ENCODE measurements at places on chromosomes 1 and 21.

DNA sequence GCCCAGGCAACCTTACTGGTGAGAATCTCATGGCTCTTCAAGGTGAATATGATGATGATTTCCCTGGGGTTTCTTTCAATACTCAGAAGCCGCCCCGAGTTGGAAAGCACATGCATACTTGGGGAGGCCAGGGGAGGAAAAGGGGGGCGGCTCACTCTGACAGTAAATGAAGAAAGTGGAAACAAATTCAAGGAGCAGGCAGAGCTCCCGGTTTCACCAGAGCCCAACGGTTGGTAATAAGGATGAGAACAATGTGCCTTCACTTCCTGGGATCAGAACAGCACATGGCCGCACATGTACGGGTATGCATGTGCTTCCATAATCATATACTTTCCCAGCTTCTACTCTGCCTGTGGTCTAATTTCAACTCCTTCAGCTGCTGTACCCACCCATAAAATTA is 3.8 kb upstream of the ARHGEF2 start:
- no peak for DNase-seq

GRCh38 chr21:24395320-24395923 is 1211.9 kb downstream of the MRPL39 start:
- DNase-seq = no peak

- DNase-seq = no peak
These were observed 9.5 kb upstream of the SEMA4A start for GRCh38 chr1:156143765-156144489.

DNA sequence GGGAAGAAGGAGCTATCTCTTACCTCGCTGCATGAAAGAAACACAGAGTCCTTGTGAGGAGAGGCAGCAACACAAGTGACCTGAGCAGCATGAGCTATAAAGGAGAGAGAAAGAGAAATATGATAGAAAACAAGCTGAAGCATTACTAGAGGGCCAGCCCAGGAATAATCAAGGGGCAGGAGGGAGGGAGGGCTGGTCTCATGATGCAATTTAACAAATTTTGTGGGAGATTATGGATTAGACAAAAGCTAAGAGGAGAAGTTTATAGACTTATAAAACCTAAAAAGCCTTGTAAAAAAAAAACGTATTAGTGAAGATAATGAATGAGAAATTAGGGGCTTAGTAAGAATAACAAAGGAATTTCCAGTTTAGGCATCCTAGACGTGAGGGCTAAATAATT is 5.0 kb downstream of the WDR77 start:
- DNase-seq = no peak

DNA sequence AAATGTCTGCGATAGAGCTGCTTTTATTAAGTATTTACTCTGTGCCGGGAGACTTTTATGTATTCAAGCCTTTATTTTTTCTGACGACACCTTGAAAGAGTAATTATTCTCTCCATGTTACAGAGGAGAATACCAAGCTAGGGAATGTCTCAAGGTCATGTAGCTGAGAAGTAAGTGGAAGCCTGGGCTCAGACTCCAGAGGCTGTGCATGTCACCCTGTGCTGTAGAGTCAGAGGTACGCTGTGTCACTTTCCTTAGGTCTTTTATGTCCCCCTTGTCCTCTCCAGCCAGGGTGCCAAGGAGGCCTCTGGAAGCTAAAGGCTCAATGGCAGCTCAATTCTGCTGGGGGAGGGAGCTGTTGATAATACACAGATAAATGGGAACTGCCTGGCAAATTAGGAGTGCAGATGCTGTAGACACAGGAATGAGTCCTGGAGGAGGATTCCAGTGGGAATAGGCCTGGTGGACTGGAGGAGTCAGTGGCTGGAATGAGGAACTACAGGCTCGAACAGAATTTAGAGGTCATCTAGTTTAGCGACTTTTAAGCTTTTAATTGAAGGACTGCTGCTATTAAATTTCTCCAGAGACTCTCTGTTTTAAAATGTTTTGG is 9.3 kb upstream of the IL19 start:
- DNase-seq = no peak

DNA sequence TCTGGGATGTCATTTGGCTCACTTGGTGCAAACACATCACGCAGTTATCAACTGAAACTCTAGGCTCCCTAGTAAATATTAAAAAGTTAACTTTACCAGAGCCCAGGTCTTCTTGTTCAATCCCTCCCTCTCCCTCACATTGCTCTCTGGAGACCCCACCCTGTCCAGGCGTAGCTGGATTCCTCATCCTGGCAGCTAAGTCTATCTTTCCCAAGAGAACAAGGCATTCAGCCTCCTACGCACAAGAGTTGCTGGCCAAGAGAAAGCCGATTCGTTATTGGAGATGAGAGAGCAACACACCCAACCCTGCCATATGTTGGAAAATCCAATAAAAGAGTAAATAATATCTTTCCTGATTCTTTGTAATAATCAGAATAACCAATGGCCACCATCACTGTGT is 117.9 kb downstream of the SLC30A10 start:
- DNase-seq = no peak

GRCh38 chr21:41634211-41634694 is 126.3 kb upstream of the TMPRSS2 start:
- DNase-seq = no peak

DNA sequence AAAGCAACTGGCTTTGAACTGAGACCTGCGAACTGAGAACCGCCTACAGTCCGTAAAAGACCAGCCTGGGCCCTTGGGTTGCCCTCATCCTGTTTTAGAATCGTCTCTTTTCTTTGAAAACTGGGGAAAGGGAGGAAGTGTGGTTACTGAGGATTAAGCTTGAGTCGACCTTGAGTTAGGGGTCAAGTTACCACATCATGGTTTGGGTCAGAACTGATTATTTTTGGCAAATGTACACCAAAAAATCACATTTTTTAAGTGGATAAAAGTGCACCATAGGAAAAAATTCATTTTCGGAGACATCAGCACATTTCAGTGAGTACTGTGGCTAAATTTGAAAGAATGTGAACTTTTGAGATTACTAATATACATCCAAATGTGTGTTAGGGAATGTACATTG is 76.9 kb upstream of the KAZN start:
- DNase-seq = no peak

- no peak for DNase-seq
These were observed 20.9 kb upstream of the RGS13 start for GRCh38 chr1:192615055-192615454.

GRCh38 chr1:93585059-93585966 is 96.3 kb downstream of the BCAR3 start:
- DNase-seq = no peak

DNA sequence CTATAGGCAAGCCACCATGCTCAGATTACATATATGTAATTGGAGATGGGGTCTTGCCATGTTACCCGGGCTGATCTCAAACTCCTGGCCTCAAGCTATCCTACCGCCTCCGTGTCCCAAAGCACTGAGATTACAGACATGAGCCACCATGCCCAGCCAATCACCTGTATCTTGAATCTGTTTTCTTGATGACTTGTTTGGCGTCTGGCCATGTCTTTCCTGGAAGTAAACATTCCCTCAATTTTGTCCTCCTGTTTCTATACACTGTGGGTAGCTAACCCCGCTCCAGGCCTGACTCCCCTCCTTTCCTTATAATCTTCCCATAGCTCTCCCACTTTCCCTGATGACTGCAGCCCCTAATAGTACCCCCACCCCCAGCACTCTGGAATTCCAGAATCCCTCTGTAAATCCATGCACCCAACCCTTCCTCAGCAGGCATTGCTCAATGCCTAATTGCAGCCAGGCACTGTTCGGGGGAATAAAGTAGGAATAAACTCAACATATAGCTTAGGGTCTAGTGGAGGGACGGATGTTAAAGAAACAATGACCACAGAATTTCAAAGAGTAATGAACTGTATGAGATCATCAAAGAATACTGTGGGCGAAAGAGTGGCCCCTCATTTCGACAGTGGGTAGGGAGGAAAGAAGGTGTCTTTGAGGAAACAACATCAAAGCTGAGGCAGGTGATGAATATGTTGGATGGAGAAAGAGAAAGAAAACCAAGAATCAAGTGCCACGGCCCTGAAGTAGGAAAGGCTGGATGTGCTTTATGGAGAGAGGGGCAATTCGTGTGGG is 161.5 kb downstream of the ADSS2 start:
- no peak for DNase-seq

DNA sequence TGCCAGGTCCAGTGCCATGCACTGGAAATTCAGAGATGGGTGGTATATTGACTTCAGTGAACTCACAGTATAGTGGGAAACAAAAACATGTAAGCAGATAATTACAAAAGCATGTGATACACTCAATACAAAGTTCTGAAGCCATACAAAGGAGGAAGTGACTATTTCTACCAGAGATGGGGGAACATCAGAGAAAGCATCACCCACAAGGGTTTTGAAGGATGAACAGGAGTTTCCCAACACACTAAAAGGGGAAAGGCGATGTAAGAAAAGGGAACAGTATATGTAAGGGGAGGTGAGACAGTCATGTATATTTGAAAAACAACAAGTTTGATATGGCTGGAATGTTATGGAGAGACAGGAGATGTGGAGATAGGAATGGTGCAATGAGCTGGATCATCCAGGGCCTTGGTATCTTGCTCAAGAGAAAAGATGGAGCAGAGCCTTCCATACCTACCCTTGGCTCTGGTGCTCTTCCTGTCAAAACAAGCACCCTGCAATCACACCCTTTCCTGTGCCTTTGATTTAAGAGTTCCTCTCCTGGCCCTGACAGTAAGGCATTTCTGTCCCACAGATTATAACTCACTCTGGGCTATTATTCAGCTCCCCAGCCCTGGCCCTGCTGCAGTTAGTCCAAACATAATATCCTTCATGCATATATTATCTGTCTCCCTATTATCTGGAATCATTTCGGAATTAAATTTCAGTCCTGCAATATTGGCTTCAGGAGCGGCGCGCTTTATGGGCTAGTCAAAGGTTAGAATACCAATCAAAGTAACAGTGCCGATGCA is 60.5 kb downstream of the DMAP1 start:
- DNase-seq = no peak

GRCh38 chr21:34892209-34892608 is 156.9 kb downstream of the RUNX1 start:
- no peak for DNase-seq

- DNase-seq = no peak
These were observed 23.2 kb downstream of the XCL1 start for GRCh38 chr1:168599641-168600040.

DNA sequence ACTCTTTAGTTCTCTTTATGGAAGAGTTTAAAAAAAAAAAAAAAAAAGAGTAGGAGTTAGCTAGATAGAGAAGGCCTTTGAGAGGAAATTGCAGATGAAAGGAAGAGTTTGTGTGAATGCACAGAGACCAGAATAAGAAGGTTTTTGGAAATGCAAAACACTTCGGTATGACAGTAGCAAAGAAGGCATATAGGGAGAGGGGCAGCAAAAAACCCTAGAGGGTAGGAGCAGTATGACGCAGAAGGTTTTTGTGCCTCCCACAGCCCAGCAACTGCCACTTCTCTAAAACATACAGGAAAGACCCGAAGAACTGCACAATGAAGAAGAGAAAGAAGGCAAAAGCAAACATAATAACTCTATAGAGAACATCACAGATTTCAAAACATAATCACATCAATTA is 84.3 kb downstream of the WDR64 start:
- DNase-seq = no peak

GRCh38 chr21:32333953-32334673 is 35.5 kb downstream of the MRAP start:
- no peak for DNase-seq

DNA sequence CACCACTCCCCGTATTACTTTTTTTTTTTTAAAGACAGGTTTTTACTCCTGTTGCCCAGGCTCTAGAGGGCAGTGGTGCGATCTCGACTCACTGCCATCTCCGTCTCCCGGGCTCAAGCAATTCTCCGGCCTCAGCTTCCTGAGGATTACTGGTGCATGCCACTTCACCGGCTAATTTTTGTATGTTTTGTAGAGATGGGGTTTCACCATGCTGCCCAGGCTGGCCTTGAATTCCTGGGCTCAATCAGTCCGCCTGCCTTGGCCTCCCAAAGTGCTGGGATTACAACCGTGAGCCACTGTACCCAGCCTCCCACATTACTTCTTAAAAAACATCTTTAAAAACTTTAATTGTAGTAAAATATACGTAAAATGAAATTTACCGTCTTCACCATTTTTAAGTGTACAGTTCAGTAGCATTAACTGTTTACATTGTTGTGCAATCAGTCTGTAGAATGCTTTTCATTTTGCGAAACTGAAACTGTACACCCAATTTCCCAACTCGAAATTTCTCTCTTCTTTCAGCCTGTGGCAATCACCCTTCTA is 77.0 kb downstream of the ZMYM4 start:
- no peak for DNase-seq

GRCh38 chr1:240073097-240073496 is 18.6 kb upstream of the FMN2 start:
- no peak for DNase-seq

- no peak for DNase-seq
These were observed 40.8 kb upstream of the DOCK7 start for GRCh38 chr1:62728963-62729362.

DNA sequence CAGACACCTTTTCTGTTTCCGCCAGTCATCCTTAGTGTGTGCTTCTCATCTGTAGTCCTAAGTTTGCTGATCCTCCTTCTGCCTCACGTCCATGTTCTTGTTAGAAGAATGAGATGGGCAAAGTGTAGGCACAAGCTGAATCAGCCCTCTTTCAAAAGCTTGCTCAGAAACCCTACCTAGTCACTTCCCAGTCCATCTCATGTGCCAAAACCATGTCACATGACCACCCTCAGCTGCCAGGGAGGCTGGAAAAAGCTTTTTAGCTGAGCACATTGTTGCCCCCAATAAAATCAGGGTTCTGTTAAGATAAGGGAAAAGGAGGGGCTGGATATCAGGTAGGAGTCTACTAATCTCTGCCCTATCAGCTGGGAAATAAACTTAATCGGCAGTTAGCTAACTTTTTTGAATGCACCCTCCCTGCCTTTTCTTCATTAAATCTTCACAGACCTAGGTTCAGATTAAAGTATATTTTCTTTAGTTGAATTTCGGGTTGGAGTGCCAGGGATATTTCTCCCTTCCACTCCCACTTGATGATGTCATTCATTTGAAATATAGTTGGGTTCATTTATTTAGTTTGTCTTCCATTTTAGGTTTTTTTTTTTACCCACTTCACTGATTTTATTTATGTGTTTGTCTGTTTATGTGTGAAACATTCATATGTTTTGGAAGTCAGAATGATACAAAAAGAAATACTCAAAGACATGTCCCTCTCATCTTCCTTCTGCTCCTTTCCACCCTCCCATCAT is 129.2 kb downstream of the ROR1 start:
- DNase-seq = no peak

GRCh38 chr1:64537942-64538341 is 68.0 kb downstream of the CACHD1 start:
- peak; percentile 15 for DNase-seq

- no peak for DNase-seq
These were observed 93.9 kb upstream of the CD34 start for GRCh38 chr1:208004851-208005250.

GRCh38 chr1:10947691-10948462 is 64.6 kb upstream of the TARDBP start:
- DNase-seq = no peak

GRCh38 chr1:182680408-182680807 is 4.0 kb downstream of the RGS8 start:
- no peak for DNase-seq

DNA sequence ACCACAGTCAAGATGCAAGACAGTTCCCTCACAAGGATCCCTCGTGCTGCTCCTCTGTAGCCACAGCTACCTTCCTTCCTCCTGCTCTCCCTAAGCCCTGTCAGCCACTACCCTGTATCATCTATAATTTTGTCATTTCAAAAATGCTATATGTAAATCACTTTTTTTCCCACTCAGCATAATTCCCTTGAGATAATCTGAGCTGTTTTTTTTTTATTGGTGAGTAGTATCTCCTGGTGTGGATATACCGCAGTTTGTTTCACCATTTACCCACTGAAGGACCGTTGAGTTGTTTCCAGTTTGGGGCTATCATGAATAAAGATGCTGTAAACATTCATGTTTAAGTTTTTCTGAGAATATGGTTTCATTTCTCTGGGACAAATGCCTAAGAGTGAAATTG is 88.2 kb downstream of the HUNK start:
- no peak for DNase-seq
